Bladder microvascular endothelial cell (primary cell): ENCODE measurements at places on chromosomes 2 and 18. TPM values are rescaled to one million over a fixed set of nuclear protein-coding genes. Genes with fewer than 3 reads are reported as not detected.

The GAREM2 gene
- under 0.01 and 0.57 TPM in 2 replicates for total RNA-seq

The ACAA2 gene
- total RNA-seq = 40.1 and 40.2 TPM in 2 replicates

The FAM117B gene
- total RNA-seq = 0.81 and 2.8 TPM in 2 replicates

The HRH4 gene
- total RNA-seq = not detected in 2 replicates

The IL36B gene
- total RNA-seq = not detected in 2 replicates

The LONRF2 gene
- total RNA-seq = under 0.01 TPM in 1 of 2 replicates, not detected in the other

The UGT1A4 gene
- not detected in 2 replicates for total RNA-seq

The CFAP65 gene
- not detected in 2 replicates for total RNA-seq

The THOC1 gene
- total RNA-seq = 16.2 and 48.3 TPM in 2 replicates

The UGT1A5 gene
- not detected in 2 replicates for total RNA-seq

The PPIL3 gene
- total RNA-seq = 19.9 and 28.6 TPM in 2 replicates
